Activated T-cell treated with anti-CD3 and anti-CD28 coated beads, Interleukin-2, amount 50 U/mL, for 1 hour (primary cell): ENCODE measurements at places on chromosomes 1 and 21.
A peak's percentile ranks its signal among the peaks of the same experiment; 100 is the strongest.

- DNase-seq: no peak
Measured at GRCh38 chr1:236370420-236370819, 23.7 kb upstream of the EDARADD start.

DNA sequence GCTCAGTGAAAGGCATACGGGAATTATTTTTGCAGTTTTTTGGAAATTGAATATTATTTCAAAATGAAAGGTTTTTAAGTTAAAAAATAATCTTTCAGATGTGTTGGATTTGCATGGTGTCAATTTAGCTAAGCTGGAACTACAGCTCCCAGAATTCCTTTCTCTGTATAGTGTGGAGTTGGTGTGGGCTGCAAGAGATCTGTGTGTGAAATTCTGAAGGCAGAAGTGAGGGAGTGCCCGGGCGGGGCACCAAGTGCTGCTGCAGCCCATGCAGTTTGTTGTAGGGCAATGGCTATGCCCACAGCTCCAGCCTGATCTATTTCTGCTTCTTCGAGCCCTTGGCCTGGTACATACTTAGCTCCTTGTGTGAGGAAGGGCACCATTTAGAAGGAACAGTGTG, 60.5 kb upstream of the CSF1 start:
- DNase-seq: no peak

- no peak for DNase-seq
Measured at GRCh38 chr1:223338811-223339746, 24.9 kb downstream of the SUSD4 start.

- no peak for DNase-seq
Measured at GRCh38 chr21:33618407-33618806, 23.1 kb downstream of the CRYZL1 start.

GRCh38 chr1:30905403-30905802, 3.2 kb downstream of the SDC3 start:
- DNase-seq: no peak

GRCh38 chr21:21806711-21807597, 808.7 kb downstream of the NCAM2 start:
- no peak for DNase-seq

GRCh38 chr1:198686069-198686728, 47.4 kb downstream of the PTPRC start:
- DNase-seq: no peak

DNA sequence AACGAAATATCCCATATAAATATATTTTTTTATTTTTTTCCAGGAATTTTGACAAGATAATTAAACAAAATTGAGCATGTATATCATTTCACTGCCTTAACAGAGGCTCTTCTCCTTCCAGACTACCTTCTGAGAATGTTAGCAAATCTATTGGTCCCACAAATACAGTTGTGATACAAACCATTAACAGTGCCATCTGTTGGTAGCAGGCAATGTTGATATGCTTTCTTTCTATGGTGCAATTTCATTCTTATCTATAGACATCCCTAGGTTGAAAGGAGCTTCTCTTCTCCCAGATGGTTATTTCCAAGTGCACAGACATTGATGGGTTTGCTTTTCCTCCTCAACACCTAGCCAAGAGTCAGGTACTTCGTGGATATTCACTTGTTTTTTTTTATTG, 303.6 kb downstream of the USH2A start:
- no peak for DNase-seq

DNA sequence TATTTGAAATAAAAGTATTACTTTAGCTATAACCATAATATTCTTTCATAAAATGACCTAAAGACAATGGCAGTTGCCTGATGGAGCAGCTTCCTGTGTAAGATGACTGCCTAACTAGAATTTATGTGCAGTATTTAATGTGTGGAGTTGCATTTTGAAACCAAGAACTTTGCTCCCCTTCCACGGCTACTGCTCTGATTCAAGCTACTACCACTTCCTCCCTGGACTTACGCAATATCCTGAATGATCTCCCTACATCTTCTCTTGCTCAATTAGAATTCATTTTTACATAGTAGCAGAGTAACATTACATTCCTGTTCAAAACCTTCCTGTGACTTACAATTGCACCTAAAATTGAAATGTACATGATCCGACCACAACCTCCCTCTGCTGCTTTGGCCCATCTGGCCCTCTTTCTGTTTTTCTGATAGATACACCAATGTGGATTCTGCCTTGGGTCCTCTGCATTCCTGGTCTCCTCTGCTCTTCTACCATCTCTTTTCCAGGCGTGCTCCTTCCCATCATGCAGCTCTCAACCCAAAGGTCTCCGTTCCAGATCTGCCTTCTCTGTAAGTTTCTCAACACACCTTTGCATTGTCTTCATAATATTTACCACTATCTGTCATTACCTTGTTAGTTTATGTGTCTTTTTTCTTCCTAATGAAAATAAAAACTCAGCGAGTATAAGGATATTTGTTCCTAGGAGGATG, 47.4 kb upstream of the USP25 start:
- DNase-seq: no peak

DNA sequence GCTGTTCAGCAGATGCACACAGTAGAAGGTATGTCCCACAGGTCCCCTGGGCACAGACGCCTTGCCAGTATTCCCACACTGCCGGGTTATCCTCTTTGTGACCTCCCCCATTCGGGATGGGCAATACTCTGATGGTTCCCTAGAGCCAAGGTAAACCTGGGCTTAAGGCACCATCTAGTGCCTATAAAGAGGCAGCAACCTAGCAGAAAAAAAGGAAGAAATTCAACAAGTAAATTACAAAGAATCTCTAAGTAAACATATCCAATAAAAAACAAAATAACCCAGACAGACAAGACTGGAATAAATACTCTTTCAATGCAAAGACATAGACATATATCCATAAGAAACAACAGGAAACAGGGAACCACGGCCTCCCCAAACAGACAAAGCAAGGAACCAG, 39.4 kb downstream of the HSF2BP start:
- DNase-seq: no peak

GRCh38 chr1:11559591-11559970, 80.6 kb downstream of the DISP3 start:
- DNase-seq: no peak

- DNase-seq: no peak
Measured at GRCh38 chr1:162336621-162337285, 39.9 kb downstream of the SPATA46 start.

- peak; percentile 41 for DNase-seq
Measured at GRCh38 chr1:31723828-31724359, 20.1 kb upstream of the COL16A1 start.

DNA sequence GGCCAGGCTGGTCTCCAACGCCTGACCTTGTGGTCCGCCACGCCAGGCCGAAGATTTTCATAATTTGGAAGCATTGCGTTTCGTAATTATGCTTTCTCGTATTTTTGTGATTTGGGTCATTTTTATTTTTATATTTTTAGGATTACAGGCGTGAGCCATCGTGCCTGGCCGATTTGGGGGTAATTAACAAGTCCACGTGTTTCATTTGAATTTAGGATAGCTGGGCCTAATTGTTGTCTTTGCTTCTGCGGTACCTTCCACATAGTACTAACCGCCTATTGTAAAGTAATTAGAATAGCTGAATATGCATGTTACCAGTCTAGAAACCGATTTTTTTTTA, 1.0 kb downstream of the RCC1 start:
- DNase-seq: no peak

DNA sequence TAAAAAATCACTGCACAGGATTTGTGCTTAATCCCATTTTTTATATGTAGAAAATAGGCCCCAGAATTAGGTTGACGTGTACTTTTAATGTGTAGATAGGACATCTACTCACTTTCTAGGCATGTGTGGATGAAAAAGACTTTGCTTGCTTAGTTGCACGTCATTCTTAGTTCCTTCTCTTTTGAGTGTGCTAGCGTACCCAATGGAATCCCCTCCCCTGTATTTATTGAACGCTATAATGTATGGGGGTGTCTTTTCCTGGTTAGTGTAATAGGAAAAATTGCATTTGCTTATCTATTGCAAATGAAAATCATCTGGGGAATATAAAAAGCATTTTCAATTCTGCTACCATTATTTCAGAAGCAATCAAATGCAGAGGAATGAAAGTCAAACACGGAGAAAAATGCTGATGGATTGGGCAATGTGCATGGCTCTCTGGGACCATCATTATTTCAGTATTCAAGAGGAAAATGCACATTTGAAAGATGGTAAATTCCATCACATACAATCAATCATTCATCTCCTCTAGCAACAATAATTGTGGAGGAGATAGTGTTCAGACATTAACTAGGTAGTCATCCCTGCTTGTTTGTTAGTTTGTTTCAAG, 277.0 kb upstream of the B3GALT2 start:
- no peak for DNase-seq

DNA sequence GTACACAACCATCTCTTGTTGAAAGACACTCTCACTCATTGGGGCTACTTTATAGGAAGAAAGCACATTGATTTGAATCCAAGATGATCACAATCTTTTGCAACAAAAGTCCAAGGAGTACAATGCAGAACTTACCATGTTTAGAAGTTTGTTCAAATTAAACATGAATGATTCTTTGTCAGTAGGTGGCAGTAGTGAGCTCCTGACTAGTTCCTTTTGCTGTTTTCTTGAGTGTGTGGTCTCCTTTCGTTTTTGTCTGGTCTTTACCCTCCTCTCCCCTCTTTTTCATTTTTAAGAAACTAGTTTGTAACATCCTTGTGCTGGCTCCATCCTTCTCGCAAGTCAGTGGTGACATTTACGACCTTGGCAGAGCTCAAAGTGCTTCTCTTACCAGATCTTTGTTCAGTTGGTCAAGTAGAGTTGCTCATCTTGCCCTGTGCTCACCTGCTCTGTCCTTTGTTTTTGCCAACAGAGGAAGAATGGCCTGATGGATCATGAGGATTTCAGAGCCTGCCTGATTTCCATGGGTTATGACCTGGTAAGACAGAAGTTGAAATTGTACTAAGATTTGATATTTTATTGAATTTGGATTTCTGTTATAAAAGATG, 35.7 kb upstream of the MTR start:
- DNase-seq: no peak

- no peak for DNase-seq
Measured at GRCh38 chr1:30990591-30990990, 74.9 kb downstream of the PUM1 start.

DNA sequence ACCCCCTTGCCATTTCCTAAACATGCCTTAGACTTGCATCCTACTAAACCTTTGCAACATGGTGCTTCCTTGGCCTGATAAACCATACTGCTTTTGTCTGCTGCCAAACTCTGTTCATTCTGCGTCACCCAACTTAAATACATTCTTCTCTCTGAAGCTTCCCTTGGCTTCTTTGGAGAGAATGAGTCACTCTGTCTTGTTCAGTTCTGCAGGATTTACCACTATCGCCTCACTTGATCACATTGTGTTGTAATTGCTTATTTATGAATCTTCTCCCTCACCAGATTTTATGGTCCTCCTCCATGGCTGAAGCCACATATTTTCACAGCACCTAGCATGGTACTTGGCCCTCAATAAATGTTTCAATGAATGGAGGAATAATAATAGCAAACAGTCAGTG, 21.7 kb upstream of the TUT4 start:
- DNase-seq: no peak

DNA sequence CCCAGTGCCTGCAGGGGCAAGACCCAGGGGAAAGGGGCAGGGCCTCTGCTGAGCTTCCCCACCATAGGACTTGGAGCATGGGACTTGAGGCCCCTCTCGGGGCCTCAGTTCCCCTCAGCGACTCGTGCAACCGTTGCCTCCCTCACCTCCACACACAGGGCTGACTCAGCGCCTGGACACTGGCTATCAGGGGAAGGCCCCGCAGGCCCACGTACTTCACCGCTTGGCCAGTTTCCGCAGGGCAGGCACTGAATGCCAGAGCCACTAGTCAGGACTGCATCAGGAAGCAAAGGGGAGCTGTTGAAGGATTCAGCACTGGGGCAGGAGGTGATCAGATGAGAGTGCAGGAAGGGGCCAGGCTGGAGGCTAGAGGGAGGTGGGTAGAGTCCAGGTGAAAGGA, 15.5 kb upstream of the FAM131C start:
- DNase-seq: no peak

GRCh38 chr1:234486858-234487840, 8.2 kb upstream of the TARBP1 start:
- no peak for DNase-seq

DNA sequence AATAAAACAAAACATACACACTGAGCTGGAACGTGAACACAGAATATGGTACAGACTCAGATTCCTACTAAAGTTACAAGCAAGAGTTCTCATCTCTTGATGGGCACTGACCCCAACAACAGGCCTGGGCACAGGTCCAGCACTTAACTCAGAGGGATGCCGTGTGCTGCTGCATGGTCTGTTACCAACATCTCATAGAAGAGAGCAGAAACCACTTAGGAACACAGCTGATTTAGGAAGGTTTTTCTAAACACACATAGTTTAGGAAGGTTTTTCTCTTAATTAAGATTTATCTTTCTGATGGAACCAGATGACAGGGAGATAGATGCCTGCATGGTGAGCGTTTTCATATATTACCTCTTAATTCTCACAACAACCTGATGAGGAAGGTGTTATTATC, 1.5 kb downstream of the GCLM start:
- DNase-seq: no peak

DNA sequence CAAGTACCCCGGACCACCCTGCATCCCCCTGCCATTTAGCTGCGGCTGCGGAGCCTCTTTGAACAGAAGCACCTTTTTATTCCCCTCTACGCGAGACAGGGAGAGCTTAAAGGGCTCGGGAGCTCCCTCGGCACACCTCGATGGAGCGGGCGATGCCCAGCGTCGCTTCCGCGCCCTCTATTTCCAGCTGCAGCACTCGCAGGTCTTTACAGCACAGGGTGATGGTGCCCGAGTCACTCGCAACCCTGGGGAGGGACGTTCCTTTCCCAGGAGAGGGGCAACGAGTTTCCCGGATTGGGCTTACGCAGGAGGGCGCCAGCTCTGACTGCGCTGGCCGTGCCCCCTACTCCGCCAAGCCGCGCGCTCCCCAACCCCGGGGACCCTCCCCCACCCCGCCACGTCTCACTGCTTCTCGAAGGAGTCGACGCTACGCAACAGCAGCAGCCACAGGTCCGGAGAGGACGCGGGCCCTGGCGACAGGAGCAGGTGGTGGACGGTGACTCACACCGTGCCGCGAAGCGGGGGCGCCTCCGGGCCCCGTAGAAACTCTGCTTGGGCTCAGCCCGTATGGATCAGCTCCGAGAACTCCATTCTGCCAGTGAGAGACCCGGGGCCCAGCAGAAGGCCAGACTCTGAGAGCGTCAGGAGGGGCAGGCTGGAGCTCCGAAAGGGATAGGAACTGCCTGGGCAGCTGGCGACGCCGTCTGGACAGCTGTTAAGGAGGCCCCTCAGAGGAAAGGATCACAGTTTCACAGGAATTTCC, 5.8 kb upstream of the FAM167B start:
- peak; percentile 63 for DNase-seq

DNA sequence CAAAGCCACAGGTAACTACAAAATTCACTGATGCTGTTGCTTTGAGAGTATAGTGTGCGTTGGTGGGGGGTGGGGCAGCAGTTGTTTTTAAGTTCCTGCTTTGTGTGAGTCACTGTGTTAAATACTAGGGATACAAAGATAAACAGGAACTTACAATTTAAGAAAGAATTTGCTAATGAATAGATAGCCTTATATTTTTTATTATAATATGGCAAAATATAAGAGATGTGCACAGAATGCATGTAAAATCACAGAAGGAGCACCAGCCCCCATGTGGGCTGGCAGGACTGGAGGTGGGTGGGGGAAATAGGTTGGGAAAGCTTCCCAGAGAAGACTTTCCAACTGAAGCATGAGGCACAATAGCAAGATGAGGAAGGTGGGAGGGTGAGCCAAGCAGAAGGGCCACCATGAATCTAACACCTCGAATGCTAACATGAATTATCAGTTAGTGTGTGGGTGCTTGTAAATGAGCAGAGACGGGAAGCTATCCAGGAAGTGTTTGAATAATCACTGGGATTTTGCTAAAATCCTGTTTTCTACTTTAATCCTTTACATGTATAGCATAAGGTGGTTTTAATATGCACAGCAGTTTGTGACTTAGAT, 57.0 kb upstream of the RAVER2 start:
- no peak for DNase-seq

GRCh38 chr1:240341365-240342250, 249.9 kb downstream of the FMN2 start:
- DNase-seq: no peak
